ENCODE measurements at places on chromosomes 12 and 14. TPM values are rescaled to one million over a fixed set of nuclear protein-coding genes. Genes with fewer than 3 reads are reported as not detected.
A peak's percentile ranks its signal among the peaks of the same experiment; 100 is the strongest.

- DNase-seq = no peak
- H3K4me1 ChIP-seq = peaks cover 9% of the 10 kb centered on the region
- no peaks in the 10 kb centered on the region for H3K27me3 ChIP-seq
- no peak overlapping the region for H3K27ac ChIP-seq
- H3K4me3 ChIP-seq = no peak overlapping the region
Observed at GRCh38 chr14:51593397-51593796, 58.3 kb upstream of the FRMD6 start.

DNA sequence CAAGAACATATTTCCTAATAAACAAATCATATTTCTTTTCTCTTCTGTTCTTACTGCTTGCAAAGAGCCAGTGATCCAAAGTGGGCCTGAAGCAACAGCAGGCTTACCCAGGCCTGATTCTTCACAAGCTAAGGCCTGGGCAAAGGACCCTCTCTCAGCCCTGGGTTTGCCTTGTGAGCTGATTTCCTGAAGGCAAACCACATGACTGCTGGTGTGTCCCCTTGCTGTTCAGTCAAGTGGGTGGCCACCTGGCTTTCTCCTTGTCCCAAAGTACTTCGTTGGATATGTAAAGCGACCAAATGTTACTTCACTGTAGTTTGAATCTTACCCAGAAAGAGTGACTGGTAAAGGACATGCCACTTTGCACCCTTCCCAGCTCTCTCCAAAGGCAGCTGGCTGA is 392.9 kb downstream of the ZFP36L1 start:
- H3K4me3 ChIP-seq = no peak overlapping the region
- H3K4me1 ChIP-seq = peaks cover 21% of the 10 kb centered on the region
- no peak for DNase-seq
- no peaks in the 10 kb centered on the region for H3K36me3 ChIP-seq

DNA sequence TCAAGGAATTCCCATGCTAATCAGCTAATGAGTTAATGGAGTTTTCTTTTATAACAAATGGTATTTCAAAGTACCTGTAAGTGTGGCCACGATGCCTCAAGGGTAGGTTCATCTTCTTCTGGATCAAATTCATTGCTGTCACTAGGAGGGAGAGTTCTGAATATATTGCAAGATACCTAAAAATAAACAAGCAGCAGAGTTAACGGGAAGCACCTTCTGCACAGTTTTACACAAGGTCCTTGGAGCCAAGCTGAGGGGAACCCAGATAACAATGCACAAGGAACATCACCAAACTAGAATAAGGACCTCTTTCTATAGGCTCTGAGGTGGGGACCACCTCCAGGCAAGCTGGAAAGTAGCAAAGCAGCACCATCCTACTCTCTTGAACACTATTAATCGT is 103.2 kb upstream of the GPHB5 start:
- no peak for DNase-seq
- H3K4me1 ChIP-seq = no peaks in the 10 kb centered on the region
- no peak overlapping the region for H3K27ac ChIP-seq
- H3K36me3 ChIP-seq = peaks cover 11% of the 10 kb centered on the region

GRCh38 chr12:6532927-6533652 is 1.2 kb upstream of the GAPDH start:
- H3K4me1 ChIP-seq = peaks cover 44% of the 10 kb centered on the region
- DNase-seq = peak; percentile 51
- H3K36me3 ChIP-seq = peaks cover 46% of the 10 kb centered on the region
- no peaks in the 10 kb centered on the region for H3K27me3 ChIP-seq
- peak overlapping the region; percentile 94 for H3K27ac ChIP-seq

GRCh38 chr12:2287151-2287550 is 234.4 kb downstream of the CACNA1C start:
- no peaks in the 10 kb centered on the region for H3K27me3 ChIP-seq
- peaks cover 26% of the 10 kb centered on the region for H3K4me1 ChIP-seq
- no peak overlapping the region for H3K4me3 ChIP-seq
- H3K36me3 ChIP-seq = no peaks in the 10 kb centered on the region

INSM2 gene
- not detected for total RNA-seq

DTX3 gene
- 18.3 TPM for total RNA-seq

- no peak overlapping the region for H3K4me3 ChIP-seq
- H3K27ac ChIP-seq = no peak overlapping the region
- no peaks in the 10 kb centered on the region for H3K27me3 ChIP-seq
- DNase-seq = peak; percentile 10
Observed at GRCh38 chr14:36300337-36300736, 20.1 kb downstream of the MBIP start.

DNA sequence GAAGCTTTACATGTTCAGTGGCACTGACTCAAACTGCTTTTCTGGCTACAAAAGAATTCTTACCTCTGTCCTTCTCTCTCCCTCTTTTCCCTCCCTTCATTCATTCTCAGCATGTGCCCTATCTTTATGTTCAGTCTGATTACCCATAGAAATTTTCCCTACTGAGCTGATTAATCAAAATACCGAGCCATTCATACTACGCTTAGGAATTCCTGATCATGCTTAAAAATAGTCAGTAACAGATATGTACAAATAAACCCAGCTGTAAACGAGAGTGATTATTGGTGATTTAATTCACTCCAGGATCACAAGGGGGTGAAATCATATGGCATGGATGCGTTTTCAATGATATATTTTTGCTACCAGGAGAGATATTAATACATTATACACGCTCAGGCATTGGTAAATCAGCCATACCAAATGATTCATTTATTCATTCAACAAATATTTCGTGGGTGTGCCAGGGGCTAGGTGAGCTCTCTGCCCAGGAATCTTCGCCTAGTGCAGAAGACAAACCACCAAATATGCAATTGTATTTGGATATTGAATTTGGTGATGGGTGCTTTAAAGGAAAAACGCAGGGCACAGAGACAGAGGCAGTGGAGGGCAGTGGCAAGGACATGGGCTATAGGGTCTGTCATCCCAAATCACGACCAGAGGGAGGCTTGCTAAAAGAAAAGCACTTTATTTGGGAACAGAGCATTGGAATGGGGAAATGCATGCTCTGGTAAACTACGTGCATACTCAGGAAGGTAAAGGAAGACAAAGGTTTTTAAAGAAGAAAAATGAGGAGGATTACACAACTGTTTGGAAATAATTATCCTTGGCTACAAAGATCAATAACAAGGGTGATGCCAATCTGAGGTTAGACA is 13.9 kb upstream of the VRK1 start:
- H3K27me3 ChIP-seq = peaks cover 3% of the 10 kb centered on the region
- no peaks in the 10 kb centered on the region for H3K4me1 ChIP-seq
- H3K4me3 ChIP-seq = no peak overlapping the region

DNA sequence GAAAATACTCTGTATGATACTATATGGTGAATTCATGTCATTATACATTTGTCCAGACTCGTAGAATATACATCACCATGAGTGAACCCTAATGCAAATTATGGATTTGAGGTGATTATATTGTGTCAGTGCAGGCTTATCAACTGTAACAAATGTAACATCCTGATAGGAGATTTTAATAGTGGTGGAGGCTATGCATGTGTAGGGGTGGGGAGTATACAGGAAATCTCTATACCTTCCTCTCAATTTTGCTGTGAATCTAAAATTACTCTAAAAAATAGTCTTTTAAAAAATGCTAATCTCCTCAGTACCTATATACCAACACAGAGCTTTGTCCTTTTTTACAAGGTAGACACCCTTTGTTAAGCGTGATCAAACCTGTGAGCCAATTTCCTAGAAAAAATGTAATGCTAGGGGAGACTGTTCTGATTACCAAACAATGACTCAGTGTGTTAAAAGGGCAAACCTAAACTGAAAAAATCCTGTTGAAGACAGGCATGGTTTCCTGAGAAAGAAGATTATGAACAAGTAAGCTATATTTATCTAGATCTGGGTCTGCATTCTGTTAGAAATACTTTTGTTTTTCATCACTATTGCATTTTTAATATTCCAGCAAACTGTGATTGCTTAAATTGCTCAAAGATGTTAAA is 170.9 kb downstream of the DUSP6 start:
- no peak overlapping the region for H3K4me3 ChIP-seq
- DNase-seq = peak; percentile 72
- H3K27me3 ChIP-seq = no peaks in the 10 kb centered on the region
- no peak overlapping the region for H3K27ac ChIP-seq

DNA sequence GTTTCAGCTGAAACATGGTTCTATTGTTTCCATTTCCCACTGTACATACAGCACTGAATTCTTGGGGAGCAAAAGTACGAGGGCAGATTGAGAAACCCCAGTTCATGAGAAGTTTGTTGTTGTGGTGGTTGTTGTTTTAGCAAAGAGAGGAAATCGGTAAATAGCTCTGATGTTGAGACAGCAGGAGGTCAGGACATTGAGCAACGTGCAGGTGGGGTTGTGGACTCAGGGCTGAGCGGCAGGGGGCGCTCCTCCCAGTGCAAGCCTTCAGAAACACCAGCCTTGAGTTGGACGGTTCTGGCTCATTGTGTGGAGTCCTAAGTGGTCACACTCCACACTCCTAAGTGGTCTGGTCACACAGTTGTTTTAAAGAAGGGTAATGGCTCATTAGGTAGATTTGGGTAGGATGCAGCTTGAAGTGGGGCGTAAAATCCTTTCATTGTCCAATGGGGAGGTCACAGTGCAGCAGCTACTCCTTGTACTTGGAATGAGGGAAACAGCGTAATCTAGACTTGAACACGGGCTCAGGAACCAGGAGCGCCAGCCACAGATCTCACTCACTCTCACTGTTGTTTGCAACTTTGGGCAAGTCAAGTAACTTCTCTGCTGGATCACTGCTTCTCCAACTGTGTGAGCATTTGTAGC is 14.5 kb upstream of the PWP1 start:
- peaks cover 32% of the 10 kb centered on the region for H3K27me3 ChIP-seq
- no peak for DNase-seq
- H3K4me1 ChIP-seq = no peaks in the 10 kb centered on the region
- no peak overlapping the region for H3K4me3 ChIP-seq

- no peak for DNase-seq
Observed at GRCh38 chr14:99592933-99593753, 10.9 kb downstream of the CCDC85C start.

GRCh38 chr12:6925540-6926279 is 2.0 kb upstream of the ATN1 start:
- peak; percentile 95 for DNase-seq
- no peaks in the 10 kb centered on the region for H3K27me3 ChIP-seq
- peaks cover 41% of the 10 kb centered on the region for H3K4me1 ChIP-seq
- peak overlapping the region; percentile 78 for H3K27ac ChIP-seq
- H3K4me3 ChIP-seq = peak overlapping the region; percentile 56
- H3K36me3 ChIP-seq = no peaks in the 10 kb centered on the region

CD4 gene
- 0.72 TPM for total RNA-seq

DNA sequence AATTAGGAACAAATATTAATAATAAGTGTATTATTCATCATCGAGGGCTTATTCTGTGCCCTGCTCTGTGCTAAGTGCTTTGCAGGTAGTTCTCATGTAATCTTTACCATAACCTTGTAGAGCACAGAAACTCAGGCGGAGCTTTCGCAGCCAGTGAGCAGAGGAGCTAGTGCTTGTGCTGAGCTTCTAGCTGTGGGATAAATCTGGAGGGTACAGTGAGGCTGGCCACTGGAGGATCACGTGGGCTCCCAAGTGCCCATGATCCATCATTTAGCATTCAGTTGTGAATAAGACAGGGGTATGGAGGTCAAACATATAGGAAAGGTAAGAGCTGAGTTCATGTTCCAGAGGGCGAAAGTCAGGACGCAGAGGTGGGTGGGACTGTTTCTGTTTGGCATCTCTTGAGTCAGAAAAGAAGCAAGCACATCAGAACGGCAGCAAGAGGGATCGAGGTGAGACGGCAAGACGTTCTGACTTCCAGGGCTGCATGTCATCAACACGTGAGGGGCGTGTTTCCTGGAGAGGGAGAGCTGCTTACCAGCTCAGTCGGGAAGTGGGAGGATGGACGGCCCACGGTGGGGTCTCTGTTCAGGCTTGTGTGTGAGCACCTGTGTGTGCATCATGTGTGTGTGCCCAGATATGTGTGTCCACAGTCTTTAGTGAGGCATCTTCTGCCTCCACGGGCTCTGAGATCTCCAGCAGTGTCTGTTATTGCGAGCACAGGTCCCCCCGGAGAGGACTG is 16.8 kb upstream of the KRT80 start:
- H3K27ac ChIP-seq = no peak overlapping the region
- no peaks in the 10 kb centered on the region for H3K36me3 ChIP-seq
- H3K4me1 ChIP-seq = peaks cover 34% of the 10 kb centered on the region
- no peaks in the 10 kb centered on the region for H3K27me3 ChIP-seq
- no peak overlapping the region for H3K4me3 ChIP-seq

- H3K27ac ChIP-seq = no peak overlapping the region
- H3K4me3 ChIP-seq = no peak overlapping the region
- no peaks in the 10 kb centered on the region for H3K27me3 ChIP-seq
- H3K36me3 ChIP-seq = peaks cover 8% of the 10 kb centered on the region
Observed at GRCh38 chr12:66160704-66161103, 9.1 kb downstream of the TMBIM4 start.

GRCh38 chr12:51004504-51004903 is 21.7 kb downstream of the SLC11A2 start:
- peaks cover 5% of the 10 kb centered on the region for H3K4me1 ChIP-seq
- H3K27ac ChIP-seq = no peak overlapping the region
- no peak overlapping the region for H3K4me3 ChIP-seq
- no peak for DNase-seq

DNA sequence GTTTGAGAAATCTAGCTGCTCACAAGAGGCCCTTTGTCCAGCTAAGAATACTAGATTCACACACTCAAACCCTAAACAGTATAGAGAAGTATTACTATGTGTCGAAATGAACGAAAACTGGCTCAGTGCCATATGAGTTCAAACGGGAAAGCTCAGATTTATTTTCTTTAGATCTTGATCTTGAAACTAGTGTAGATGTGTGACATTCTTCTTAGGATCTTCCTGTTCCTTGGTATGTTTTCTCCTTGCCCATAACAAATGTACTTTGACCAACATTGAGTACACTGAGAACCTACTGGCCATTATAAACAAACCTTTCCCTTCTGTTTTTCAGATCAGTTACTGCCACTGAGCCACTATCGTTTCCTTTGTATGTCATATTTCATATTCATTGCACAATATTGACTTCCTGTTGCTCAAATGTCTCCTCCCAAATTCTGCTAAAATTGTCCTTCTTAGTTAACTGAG is 21.3 kb downstream of the MYBPC1 start:
- DNase-seq = no peak
- H3K4me1 ChIP-seq = no peaks in the 10 kb centered on the region
- H3K4me3 ChIP-seq = no peak overlapping the region
- H3K36me3 ChIP-seq = no peaks in the 10 kb centered on the region

ADCY6 gene
- total RNA-seq = 28.9 TPM

DNA sequence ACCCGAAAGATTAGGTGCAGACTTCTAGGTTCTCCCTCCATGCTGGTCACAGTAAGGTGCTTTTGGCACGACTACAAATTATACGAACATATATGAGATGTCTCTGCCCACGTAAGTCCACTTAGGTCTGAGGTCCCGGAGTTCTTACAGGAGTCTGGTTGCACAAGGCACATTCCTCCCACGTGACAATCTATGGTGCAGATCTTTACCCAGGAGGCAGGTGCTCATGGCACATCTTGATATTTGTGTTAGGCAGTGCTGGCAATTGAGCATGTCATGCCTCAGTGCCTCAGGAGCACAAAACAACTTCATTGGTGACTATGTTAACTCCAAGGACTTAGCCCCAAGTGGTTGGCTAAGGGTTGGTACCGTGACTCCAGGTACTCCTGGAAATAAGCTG is 92.0 kb upstream of the AMN1 start:
- no peak overlapping the region for H3K27ac ChIP-seq
- no peaks in the 10 kb centered on the region for H3K36me3 ChIP-seq
- H3K4me3 ChIP-seq = no peak overlapping the region

- no peak overlapping the region for H3K4me3 ChIP-seq
- DNase-seq = no peak
- no peak overlapping the region for H3K27ac ChIP-seq
- peaks cover 2% of the 10 kb centered on the region for H3K4me1 ChIP-seq
- H3K36me3 ChIP-seq = no peaks in the 10 kb centered on the region
Observed at GRCh38 chr14:39665075-39665475, 232.8 kb upstream of the FBXO33 start.

MIP gene
- total RNA-seq = not detected

SYNE3 gene
- total RNA-seq = 2.5 TPM
